ENCODE measurements at places on chromosomes 5 and 9. TPM values are rescaled to one million over a fixed set of nuclear protein-coding genes. Genes with fewer than 3 reads are reported as not detected.
A peak's percentile ranks its signal among the peaks of the same experiment; 100 is the strongest.

DNA sequence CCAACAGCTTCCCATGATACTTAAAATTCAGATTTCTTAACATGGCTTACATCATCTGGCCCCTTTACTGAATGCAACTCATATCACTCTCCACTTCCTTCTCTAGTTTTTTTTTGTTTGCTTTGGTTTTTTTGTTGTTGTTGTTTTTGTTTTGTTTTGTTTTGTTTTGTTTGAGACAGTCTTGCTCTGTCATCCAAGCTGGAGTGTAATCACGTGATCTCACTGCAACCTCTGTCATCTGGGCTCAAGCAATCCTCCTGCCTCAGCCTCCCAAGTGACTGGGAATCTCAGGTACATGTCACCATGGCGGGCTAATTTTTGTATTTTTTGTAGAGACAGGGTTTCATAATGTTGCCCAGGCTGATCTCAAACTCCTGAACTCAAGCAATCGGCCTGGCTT lies 41.4 kb downstream of the CPLANE1 start:
- ATAC-seq: no peak

DNA sequence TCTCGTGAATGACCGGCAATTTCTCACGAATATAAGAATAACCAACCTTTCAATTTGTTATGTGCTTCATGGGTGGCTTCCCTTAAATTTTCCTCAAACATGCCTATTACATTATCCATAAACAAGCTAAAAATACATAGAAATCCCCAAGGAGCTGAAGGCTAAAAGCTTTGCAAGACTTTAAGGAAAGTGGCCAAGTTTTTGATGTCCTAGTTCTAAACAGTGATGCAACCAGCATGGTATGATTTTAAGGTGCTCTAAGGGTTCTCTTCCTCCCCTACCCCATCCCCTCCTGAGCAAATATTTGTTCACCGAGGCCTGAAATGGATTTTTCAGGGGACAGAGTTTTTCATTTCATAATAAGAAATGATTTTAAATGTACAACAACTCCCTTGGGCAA lies 79.8 kb downstream of the RGS7BP start:
- ATAC-seq: no peak

ARL14EPL gene
- total RNA-seq: not detected

SLC45A2 gene
- 0.77 TPM for total RNA-seq

DNA sequence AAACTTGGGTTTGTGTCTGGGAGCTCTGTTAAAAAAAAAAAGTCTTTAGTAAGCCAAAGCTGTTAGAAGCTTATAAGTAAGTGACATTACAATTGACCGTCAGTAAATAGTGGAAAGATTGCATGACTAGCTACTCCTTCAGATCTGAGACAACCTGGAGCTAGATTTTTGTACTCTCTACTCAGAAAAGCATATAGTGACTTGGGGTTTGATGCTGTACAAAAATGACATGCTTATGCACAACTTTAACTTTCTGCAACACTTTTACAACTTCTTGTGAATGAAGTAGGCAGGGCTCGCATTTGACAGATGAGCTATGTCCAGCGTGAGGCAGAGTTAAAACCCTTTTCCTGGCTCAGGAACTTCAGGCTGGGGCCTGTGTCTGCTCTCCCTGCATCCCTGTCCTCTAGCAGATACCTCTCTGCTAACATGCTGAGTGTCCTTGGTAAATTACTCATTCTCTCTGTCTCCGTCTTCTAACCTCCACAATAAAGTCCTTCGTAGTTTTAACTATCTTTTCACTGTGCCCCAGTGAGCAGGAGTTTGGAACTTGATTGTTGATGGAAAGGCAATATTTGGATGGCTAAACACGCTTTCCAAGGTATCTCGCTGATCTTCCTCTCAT lies 471 bp upstream of the GHR start:
- peak; percentile 2 for ATAC-seq

ENTPD2 gene
- total RNA-seq: 0.36 TPM

DNA sequence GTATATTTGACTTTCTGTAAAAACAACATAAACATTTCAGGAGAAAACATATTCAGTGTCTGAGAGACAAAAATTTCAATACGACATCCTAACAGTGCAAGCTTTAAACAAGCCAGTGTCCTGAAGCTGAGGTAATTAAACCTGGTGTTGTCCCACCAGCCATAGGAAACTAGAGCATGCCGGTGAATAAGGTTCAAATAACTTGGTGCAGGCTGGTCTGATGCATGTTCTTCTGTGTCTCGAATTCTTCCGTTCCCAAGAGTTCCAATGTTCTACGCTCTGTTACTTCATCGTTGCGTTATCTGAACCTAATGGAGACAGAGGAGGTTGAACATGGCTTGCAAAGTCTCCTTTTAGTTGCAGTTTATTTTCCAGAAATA lies 48.9 kb downstream of the ADAMTS16 start:
- no peak for ATAC-seq

GRCh38 chr5:55982957-55983381 lies 11.8 kb downstream of the IL6ST start:
- peak; percentile 78 for ATAC-seq

IFNA21 gene
- total RNA-seq: 0.21 TPM

DNA sequence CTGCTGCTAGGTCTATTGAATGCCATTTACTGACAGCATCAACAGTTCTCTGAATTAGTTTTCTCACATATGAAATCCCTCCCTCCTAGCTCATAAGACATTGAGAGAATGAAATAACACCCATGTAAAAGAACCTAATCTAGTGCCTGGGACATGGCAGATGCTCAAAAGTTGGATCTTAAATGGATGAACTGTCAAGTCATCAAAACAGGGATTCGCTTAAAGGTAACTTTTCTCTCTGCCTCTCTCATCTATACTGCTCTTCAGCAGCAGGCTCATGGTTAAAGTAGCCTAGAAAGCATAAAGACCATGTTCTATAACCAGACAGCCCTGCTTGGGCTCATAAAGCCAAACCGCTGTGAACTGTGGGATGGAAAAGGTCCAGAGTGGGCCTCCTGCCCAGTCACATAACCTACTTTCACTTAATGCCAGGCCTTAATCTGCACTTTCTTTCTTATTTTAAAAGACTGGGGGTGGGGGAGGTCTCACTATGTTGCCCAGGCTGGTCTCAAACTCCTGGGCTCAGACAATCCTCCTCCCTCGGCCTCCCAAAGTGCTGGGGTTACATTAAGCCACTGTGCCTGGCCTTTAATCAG lies 3.7 kb downstream of the TMEM245 start:
- no peak for ATAC-seq

MLANA gene
- total RNA-seq: 0.74 TPM

NDST1 gene
- total RNA-seq: 13.4 TPM
